T1000 (cell line): ENCODE measurements at places on chromosomes 7 and 10.

- no peak for DNase-seq
Observed at GRCh38 chr7:15932318-15932717, 245.8 kb upstream of the MEOX2 start.

GRCh38 chr7:101970801-101971200 lies 153.4 kb downstream of the CUX1 start:
- no peak for DNase-seq

GRCh38 chr10:97882142-97883091 lies 32.8 kb downstream of the GOLGA7B start:
- DNase-seq = peak; percentile 96

DNA sequence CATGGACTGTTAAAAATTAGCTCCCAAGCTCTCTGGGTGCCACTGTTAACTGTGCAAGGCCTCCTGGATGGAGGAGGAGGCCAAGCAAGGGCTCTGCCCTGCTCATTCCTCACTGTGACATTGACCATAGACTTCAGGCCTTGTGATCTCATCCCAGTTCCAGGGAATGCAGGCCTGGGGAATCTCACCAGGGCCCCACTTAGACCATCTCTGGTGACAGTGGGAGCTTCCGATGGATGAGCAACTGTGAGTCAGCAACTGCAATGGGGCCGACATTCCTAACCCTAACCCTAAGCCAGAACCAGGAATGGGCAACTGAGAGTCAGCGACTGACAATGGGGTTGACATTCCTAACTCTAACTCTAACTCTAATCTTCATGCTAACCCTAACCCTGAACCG lies 50.4 kb upstream of the MSMB start:
- DNase-seq = no peak

DNA sequence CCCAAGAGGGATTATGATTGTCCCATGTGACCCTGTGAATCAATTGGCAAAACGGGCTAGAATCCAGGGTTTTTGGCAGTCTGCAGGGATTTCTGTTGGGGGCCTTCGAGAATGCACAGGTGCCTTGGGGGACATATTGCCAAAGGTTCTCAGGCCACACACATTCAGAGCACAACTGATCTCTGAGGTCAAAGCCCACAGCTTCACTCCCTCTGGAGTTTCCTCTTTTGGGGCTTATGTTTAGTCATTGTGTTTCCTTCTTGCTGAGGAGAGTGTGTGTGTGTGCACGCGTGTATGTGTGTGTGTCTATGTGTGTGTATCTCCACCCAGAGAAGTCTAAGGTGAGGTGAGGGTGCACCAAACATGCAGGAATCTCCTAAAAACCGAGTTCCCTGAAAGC lies 8.8 kb downstream of the PPIF start:
- no peak for DNase-seq

- no peak for DNase-seq
Observed at GRCh38 chr7:24403557-24403956, 119.6 kb downstream of the NPY start.

DNA sequence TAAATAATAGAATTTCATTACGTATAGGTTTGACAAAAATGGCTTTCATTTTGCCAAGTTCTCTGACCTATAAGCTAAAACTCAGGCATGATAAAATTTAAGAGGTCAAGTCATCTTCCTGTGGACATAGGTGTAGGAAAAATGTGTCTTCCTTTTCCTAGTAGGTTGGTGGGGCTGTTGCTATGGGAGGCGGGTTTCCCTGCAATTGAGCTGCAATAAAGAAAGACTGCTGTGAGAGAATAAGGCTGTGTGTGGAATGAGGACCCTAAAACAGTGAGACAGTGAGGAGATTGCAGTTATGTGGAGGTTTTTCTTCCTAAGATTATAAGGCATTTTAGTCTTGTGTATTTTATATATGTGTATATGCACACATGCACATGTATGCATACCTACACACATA lies 13.0 kb upstream of the SEMA3A start:
- no peak for DNase-seq

DNA sequence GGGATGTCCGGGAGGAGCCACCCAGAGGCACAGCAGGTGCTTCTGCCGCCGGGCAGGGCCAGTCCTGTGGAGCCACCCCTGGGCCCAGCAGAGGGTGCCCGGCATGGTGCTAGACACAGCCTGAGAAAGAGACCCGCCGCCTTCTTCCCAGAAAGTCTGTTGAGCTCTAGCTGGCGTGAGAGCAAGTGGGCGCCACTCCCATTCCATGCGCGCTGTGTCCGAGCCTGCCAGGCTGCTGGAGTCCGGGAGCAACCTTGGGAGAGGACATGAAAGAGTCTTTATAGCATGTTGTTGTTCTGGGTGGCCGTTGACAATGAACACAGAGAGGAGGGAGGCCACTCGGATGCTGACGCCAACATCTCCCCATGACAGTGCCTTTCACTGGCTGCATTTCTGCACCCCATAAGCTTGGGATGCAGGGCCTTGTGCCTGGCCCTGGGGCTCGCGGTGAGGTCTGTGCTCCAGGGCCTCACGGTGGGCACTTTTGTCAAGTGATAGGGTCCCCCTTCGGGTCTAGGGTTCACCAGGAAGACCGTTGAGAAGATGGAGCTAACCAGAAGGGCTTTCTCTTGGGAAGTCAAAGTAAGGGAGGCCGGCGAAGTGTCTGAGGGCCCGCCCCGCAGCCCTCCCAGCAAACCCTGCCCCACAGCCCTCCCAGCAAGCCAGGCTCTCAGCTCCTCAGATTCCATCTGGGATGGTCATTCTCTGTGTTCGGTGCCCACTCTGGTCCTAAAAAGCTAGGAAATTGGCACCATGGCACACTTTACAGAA lies 47.3 kb downstream of the NKX6-2 start:
- DNase-seq = no peak

DNA sequence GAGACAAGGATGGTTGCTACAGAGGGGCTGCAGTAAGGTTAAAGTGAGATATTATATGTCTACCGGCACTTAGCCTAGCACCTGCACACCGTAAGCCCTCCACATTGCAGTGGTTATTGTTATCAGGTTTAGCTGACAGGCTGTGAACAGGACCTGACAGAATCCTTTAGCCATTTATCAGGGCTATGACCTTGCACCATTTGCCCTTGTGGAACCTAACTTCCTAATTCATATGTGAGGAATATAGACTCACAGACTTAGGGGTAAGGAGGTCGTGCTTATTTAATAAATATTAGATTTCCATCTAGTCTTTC lies 10.1 kb downstream of the NCOA4 start:
- DNase-seq = no peak

DNA sequence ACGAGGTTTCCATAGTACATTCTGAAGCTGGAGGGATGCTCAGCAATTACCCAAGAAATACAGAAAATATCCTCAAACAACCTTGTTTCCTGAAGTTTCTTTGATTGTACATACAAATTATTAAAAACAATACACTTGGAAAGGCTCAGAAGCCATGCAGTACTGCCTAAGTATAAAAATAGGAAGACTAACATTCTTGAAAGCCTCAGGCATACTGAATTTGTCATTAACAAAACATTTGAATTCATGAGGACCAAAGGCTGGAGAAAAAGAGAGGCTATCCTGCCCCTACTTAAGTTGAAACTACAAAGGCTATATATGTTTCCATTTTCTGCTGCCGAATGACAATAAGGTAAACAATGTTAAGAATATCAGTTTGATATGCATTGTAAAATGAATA lies 54.3 kb upstream of the SGCE start:
- DNase-seq = no peak

DNA sequence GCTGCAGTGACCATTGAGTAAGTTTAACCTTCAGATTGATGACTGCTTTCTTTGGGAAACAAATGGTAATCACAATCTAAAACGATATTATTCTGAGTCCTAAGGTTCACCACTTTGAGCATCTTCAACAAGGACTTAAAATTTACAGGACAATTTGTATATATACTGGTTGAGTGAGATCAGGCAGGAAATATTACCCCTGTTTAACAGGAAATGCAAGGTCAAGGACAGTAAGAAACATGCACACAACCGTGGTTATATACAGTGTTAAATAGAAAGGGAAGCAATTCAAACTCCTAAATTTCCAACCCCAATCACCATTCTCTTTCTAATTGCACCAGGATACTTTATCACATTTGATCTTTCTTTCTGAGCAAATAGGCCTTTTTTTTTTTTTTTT lies 96.1 kb downstream of the ZNF277 start:
- no peak for DNase-seq

- DNase-seq = no peak
Observed at GRCh38 chr10:14608381-14609001, 166.2 kb downstream of the FAM107B start.
